ENCODE measurements at places on chromosomes 16 and 17. TPM values are rescaled to one million over a fixed set of nuclear protein-coding genes. Genes with fewer than 3 reads are reported as not detected.

The SRCAP gene
- 23.8 TPM for polyA plus RNA-seq

The CD19 gene
- polyA plus RNA-seq: 0.23 TPM

The KIF2B gene
- not detected for polyA plus RNA-seq

The MYL4 gene
- polyA plus RNA-seq: 33.0 TPM

The MT1M gene
- polyA plus RNA-seq: 7.4 TPM

The CCL2 gene
- 26.9 TPM for polyA plus RNA-seq

The WNT9B gene
- 0.53 TPM for polyA plus RNA-seq

Measured in heart left ventricle (tissue), 16 donors.